Dorsolateral prefrontal cortex (tissue), 122 donors: ENCODE measurements at places on chromosomes 4 and X. TPM values are rescaled to one million over a fixed set of nuclear protein-coding genes. Genes with fewer than 3 reads are reported as not detected.

The NEIL3 gene
- not detected for total RNA-seq

DNA sequence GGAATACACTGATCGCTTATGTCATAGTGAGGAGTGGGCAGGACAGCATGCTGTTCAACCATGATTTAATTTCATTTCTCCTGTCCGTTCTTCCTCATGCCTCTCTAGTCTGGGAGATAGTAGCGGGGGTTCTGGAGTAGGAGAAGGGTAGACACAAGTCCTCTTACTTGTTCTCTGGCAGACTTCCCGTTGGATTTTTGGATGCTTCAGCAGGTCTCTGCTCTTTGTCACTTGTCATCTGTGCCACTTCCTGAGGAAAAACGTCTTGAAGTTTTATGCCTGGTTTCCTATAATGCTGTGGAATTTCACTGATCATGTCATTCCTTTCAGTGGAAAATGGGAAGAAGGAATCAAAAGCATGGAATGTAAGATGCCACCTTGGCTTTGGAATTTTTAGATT lies 154.7 kb downstream of the GATB start:
- no peak for DNase-seq

GRCh38 chr4:171017593-171017992 lies 795.6 kb upstream of the GALNTL6 start:
- no peak for DNase-seq

- no peak for DNase-seq
Measured at GRCh38 chr4:15498356-15498755, 28.7 kb downstream of the CC2D2A start.

DNA sequence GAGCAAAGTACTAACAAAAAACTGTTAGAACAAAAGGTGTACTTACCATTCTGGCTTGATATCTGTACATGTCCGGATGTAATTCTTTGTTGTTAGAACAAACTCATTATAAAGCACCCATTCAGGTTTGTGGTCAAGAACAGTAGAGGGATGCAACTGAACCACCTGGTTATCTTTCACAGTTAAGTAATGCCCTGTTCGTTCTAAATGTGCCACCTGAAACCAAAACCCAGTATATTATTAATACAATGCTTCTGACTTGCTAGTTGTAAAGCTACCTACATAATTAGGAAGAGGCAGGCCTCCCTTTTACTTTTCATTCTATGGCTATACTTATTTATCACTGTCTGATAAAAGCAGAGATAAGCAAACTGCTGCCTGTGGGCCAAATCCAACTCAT lies 54.8 kb downstream of the DHX15 start:
- DNase-seq: no peak

GRCh38 chr4:78308517-78308916 lies 243.1 kb upstream of the ANXA3 start:
- no peak for DNase-seq

DNA sequence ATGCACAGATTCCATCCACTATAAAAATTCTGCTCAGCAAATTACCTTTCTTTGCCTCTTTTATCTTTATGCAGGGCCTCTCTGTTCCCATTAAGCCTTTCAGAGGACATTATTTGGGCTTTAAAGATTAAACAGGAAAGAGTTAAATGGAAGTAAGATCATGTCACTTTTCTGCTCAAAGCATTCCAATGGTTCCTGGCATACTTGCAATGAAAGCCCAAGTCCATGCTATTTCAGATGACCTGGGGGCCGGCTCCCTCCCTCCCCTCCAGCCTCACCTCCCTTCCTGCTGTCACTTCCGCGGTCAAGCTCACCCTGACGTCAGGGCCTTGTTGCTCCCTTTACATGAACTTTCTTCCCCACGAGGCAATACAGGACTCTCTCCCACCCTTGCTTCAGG lies 125.5 kb downstream of the C4orf51 start:
- DNase-seq: no peak

- no peak for DNase-seq
Measured at GRCh38 chr4:8242782-8243560, 26.6 kb upstream of the HTRA3 start.

DNA sequence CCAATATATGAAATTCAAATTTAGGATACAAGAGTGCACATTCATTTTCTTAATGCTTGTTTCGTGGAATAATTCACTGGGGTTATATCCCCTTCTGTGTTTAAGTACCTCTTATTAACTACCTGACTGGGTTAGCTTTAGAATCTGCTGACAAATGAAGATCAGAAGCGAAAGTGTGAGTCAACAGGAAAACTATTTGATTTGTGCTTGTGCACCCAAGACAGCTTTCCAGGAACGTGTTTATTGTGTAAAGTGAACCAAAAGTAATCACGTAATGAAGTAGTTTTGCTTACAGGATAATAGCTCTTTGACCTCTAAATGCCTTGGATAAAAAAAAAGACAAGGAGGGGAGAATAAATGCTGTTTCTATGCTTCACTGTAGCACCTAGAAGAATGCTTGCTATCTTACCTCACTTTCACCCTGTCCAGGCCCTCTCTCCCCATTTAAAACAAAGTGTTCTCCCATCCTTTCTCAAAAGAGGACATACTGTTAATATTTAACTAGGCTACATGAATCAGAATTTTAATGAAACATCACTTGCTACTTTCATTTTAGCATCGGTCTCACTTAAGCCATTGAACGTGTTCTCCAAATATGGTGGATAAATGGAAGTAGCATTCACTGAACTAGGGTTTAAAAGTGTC lies 141.9 kb downstream of the THOC2 start:
- no peak for DNase-seq

GRCh38 chr4:71713611-71714203 lies 70.2 kb downstream of the GC start:
- no peak for DNase-seq
